Stimulated activated CD4-positive, alpha-beta T cell treated with anti-CD3 and anti-CD28 coated beads, Interleukin-15, amount 100 ng/mL, for 1 hour (primary cell): ENCODE measurements at places on chromosomes 12 and 14.
A peak's percentile ranks its signal among the peaks of the same experiment; 100 is the strongest.

GRCh38 chr12:23550753-23551152 lies 398.7 kb downstream of the SOX5 start:
- DNase-seq = no peak

- DNase-seq = peak; percentile 55
Observed at GRCh38 chr12:111404362-111405148, 1.2 kb upstream of the SH2B3 start.

DNA sequence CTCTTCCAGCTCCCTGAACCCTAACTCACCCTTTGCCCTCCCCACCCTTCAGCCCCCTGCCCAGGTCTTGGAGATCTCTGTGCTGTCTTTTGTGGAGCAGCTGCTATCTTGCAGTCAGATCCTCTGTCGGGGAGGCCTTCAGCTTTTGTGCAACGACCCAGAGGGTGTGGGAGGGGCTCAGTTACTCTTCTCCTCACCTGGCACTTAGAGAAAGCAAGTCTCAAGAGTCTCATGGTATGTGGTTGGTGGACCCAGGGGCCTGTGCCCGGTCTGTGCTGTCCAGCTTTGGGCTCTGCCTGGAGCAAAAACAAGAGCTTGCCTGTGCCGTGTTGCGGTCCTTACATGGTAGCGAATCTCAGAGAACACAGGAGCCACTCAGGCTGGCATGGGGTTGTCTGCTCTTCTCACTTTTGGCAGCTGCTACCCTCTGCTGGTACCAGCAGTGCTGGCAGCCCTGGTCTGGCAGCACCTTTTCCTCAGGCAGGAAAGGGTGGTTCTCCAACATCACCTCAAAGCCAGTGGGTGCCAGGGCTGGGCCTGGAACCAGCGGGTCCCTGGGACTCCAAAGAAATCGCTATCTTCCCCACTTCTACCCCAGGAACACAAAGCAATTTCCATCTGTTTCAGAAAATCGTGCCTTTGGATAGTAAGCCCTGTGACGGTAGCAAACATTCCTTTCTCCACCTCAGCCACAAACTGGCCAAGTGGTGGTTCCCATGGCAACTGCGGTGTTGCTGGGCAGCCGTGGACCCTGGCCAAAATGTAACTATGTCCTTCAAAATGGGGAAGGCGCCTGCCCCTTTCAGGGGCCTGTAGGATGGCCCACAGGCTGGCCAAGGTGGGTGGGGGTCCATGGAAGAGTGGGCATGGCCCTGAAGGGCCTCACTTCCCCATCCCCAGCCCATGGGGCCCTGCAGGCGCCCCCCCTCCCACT lies 90.0 kb downstream of the RIN3 start:
- DNase-seq = peak; percentile 30

DNA sequence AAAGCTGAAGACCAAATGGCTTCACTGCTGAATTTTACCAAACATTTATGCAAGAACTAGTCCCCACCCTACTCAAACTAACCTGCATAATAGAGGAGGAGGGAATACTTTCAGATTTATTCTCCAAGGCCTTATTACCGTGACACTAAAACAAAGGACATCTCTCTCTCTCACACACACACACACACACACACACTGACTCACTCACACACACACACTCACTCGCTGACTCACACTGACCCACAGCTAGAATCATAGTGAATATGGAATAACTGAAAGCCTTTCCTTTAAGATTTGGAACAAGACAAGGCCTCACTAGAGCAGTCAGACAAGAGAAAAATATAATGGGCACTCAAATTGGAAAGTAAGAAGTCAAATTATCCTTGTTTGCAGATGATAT lies 1014.1 kb downstream of the TMTC2 start:
- DNase-seq = no peak
